Osteoblast (primary cell): ENCODE measurements at places on chromosomes 12 and 14. TPM values are rescaled to one million over a fixed set of nuclear protein-coding genes. Genes with fewer than 3 reads are reported as not detected.

Gene PLEKHH1
- total RNA-seq = 0.59 and 1.1 TPM in 2 replicates

Gene KRT72
- not detected in 2 replicates for total RNA-seq

Gene FOXN4
- total RNA-seq = not detected in 2 replicates

GRCh38 chr14:56797569-56798446 is 12.5 kb downstream of the OTX2 start:
- DNase-seq = no peak

- no peak for DNase-seq
Measured at GRCh38 chr14:103100281-103101121, 6.0 kb downstream of the EXOC3L4 start.

DNA sequence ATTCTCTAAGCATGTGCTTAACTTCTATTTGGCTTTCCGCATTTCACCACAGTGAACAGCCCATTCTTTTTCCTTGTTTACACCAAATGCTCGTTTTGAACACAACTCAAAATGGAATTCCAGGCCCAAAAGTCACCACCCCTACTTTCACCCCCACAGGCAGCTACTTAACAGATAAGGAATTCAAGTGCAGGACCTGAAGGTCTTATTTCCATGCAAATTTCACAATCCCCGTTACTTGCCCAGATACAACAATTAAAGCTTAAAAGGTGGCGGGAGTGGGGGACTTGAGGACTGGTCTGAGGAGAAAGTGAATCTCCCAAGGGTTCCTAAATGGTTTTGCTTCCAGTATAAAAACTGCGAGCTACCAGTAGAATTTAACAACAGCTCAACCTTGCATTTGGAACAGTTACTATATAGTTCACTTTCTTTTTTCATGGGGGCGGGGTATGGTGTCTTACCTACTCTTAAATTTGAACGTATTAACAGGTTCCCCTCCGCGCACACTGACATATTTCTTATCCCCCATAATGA is 3.7 kb downstream of the USP44 start:
- DNase-seq = no peak

DNA sequence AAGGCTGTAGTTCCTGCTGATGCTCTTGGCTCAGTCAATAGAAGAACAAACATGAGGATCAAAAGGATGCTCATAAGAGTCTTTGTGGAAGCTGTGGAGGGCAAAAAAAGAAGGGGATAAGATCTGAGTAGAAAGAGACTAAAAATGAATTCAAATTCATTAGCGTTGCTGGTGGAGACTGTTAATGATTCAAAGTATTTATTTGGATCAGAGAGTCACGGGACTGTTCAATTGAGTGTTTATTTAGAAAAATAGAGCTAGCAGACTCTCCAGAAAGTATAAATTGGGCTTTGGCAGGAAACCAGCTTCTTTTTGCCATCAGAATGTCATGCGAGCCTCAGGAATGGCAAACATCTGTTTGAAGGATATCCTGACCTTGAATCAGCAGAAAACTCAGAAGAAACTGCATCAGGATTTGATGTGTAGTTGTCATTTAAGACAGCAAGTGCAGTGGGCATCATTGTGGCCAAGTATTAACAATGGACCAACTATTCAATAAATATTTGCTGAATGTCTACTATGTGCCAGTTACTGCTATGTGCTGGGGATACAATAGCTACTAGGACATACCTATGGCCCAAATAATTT is 126.4 kb downstream of the TBC1D30 start:
- no peak for DNase-seq

DNA sequence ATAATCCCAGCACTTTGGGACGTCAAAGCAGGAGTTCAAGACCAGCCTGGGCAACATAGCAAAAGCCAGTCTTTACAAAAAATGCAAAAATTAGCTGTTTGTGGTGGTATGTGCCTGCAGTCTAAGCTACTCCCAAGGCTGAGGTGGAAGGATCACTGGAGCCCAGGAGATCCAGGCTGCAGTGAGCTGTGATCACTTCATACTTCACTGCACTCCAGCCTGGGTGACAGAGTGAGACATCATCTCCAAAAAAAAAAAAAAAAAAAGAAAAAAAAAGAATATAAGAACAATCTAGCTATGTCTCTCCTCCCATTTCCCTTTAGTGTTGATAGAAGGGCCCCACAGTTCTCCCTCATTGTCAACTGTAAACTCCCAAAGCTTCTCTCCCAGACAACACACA is 3.5 kb upstream of the BCAT1 start:
- no peak for DNase-seq

DNA sequence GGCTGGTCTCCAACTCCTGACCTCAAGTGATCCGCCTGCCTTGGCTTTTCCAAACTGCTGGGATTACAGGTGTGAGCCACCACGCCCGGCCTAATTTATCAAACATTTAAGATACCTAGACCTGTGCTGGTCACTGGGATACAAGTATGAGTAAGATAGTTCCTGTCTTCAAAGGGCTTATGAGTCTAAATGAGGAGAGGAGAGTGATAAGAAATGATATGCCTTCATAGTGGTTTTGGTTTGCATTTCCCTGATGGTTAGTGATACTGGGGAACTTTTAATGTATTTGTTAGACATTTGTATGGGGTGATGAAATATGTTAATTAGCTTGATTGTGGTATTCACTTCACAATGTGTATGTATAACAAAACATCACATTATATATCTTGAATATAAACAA is 21.2 kb downstream of the TMED10 start:
- DNase-seq = no peak

DNA sequence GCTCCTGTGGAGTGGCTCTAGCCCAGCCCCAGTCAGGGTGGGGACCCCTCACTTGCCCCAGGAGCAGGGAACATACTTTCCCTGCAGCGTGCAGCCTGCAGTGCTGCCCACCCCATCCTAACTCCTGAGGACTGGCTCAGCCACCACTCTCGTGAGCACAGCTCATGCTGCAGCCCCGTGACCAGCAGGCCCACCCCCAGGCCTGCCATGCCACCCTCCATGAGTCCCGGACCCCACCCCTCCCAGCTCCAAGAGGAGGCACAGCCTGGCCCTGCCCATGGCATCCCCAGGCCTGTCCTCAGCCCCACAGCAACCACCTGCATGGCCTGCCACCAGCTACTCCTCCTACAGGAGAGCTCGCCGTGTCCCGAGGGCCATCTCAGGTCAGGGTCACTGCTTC is 3.9 kb upstream of the JAG2 start:
- no peak for DNase-seq
